SK-N-SH (cell line): ENCODE measurements at places on chromosomes 11 and 22.

DNA sequence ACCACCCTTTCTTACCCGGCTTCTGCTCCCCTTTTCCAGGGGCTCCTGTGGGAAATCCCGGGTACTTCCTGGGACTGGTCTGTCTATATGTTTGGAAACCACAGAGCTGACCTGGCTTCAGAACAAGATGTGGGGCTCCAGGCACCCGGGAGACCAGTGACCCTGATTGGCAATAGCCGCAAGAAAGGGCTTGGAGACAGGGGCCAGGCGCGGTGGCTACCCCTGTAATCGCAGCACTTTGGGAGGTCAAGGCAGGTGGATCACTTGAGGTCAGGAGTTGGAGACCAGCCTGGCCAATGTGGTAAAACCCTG lies 3.2 kb upstream of the NEAT1 start:
- DNase-seq = no peak

GRCh38 chr22:47112582-47112965 lies 350.1 kb downstream of the TBC1D22A start:
- no peak for DNase-seq

DNA sequence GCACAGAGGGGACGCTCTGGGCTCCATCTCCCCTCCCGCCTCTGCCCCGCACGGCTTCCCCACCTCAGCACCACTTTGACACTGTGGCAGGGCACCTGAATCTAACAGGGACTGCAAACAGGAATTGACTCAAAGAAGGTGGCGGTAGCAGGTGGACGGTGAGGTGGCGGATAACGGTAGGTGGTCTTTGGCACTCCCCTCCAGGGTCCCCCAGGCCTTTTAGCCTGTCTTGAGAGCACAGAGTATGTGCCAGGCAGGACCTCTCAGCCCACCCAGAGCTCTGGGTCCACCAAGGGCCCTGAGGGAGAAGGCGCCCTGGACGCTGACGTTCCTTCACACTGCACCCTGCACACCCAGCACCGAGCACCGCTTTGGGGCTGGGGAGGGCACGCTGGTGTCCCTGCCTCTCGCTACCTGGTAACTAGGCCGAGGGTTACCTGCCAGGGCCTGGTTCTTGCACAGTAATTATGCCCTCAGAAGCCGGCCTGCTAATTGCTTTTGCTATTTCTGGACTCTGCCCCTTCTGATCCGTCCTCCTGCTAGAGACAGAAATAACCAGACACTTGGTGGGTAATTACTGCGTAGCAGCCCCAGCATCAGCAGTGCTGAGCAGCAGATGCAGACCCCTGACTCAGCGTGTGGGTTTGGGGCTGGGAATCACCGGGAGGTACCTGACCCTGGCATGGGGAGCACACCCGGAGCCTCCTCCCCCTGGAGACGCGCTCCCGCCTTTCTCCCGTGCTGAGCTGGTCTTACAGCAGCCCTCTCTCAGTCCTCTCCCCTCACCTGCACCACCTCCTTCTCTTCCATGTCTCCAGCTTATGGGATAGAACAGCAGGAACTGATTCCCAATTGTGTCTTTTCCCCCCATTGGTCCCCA lies 103.3 kb upstream of the B3GAT1 start:
- DNase-seq = no peak

DNA sequence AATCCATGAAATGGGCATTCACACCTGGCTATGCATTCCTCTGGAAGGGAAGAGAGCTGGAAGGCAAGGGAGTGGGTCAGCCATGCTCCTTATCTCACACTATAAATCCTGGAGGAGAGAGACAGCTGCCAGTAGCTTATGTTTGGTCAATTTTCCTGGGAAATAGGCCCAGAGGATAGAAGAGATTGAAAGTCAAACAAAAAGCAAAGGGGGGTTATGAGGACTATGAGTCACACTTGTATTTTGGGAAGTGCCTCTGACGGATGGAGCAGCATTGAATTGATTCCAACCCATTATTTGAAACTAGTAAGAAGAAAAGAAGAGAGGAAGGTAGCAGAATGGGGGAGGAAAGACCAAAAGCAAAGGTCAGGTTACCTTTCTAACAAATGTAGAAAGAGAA lies 25.0 kb downstream of the SNX19 start:
- DNase-seq = no peak

- no peak for DNase-seq
These were observed 21.8 kb downstream of the ARFGAP2 start for GRCh38 chr11:47154616-47155570.

GRCh38 chr11:86014221-86014620 lies 54.7 kb downstream of the PICALM start:
- DNase-seq = no peak

DNA sequence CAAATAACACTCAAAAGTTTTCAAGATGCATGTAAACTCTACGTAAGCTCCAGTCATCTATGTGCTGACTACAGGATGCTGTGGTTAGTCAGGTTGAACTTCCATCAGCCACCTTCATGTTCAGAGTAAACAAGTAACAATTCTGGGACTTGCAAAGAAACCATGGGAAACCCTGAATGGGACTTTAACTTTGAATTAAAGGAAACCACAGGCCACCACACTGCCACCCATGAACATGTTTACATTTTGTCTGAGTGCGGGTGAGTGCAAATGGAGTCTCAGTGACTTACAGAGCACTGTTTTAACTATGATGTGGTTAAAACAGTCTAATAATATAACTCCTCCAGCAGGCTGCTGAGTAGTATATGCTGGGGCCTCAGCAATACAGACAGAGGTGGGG lies 12.9 kb upstream of the SYTL2 start:
- DNase-seq = no peak

DNA sequence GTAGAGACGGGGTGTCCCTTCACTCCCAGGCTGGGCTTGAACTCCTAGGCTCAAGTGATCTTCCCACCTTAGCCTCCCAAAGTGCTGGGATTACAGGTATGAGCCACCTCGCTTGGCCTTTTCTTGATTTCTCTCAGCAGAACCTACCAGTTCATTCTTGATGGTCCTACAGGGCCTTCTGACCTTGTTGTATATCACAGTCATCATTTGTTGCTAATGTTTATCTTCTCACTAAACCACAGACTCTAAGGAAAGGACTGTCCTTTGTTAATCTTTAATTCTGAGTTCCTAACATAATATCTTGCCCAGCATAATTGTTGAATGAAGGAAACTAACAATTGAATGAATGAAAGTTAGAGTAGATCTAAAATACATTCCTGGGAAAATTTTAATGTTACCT lies 22.0 kb upstream of the ZC3H12C start:
- DNase-seq = no peak

DNA sequence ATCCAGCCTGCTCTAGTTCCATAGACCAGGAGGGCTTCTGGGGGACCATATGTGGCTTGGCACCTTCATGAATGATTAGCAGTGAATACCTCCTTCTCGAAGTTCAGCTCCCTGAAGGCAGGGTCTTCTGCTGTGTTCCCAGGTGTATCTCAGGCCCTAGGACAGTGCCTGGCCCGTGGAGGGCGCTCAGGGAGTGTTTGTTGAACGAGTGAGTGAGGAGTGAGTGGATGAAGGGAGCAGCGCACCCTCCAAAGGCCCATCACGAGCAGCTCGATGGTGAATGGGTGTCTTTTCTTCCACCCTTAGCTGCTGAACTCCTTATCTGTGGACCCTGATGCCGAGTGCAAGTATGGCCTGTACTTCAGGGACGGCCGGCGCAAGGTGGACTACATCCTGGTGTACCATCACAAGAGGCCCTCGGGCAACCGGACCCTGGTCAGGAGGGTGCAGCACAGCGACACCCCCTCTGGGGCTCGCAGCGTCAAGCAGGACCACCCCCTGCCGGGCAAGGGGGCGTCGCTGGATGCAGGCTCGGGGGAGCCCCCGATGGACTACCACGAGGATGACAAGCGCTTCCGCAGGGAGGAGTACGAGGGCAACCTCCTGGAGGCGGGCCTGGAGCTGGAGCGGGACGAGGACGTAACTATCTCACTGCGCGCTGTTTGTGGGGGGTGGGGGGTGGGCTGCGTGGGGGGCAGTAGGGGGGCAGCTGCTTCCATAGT lies 9.5 kb downstream of the ANO1 start:
- DNase-seq = peak; percentile 51

DNA sequence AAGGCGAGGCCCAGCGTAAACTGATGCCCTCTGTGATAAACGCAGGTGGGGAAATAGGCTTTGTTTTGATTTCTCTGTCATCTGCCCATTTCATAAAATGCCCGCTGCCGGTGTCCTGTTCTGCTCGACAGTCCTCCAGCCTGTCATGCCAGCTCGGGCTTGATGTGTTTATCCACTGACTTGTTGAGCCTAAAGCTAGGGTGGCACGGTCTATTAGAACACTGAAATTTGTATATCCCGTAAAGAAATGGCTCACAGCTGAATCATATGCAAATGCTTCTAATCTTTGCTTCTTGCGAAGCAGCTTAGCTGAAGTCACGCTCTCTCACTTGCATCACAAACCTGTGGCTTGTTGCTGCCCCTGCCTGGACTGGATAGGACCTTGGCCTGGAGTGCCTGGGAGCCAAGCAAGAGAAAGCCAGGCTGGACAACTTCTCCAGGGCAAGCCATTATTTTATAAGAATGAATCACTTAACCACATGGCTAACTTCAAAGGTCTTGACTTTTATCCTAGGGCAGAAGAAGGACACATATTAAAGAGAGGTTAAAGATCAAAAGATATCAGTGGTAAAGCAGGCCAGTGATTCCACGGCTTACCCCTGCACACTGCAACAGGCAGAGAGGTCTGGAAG lies 33.1 kb downstream of the EHF start:
- DNase-seq = no peak

- DNase-seq = no peak
These were observed 49.0 kb downstream of the CTSC start for GRCh38 chr11:88288560-88288959.

DNA sequence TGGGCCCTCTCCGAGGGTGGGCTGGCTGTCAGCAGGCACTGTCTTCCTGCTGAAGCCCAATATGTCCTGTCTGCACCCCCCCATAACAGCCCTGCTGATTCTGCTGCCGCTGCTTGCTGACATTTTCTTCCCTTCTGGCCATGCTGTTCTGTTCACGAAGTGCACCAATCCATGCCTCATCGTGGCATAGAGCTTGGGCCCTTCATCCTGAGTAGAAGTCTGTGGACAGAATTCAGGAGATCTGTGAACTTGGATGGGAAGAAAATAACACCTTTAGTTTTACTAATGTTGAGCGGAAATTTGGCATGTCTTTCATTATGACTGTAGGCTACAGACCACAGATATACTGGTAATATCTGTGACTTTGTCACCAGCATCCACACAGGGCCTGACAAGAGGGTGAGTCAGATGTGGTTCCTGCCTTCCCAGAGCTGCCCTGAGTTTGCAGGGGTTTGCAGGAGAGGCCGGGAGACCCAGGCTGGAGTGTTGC lies 14.1 kb upstream of the KIAA0930 start:
- DNase-seq = no peak

DNA sequence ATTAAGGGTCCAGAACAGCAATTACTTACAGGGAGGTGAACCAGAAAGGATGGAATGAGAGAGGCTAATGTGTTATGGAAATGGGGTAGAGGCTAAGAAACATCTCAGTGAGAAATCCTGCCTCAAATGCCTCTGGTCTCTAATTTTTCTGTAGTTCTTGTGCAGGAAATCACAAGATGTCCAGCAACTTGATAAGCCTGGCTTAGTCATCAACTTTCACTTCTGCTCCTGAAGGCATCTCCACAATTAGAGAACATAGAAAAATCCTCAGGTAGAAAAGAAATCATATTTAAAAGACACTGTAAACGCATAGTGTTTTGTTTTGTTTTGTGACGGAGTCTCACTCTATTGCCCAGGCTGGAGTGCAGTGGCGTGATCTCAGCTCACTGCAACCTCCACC lies 18.7 kb downstream of the MRGPRX4 start:
- no peak for DNase-seq

DNA sequence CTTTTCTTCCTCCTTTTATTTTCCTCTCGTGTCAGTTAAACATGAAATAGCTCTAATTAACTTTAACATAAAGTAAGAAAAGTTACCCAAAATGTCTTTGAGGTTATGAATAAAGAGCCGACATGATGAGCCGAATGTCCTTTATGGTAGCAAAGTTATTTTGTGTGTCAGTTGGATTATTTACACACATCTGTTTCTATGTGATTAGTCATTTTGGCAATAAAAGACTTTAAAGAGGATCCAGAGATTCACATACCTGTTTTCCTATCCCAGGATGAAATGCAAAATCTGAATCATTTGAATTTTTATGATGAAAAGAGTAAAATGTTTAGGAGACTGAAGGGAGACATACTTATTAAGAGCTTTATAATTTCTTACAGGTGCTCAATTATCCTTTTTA lies 34.0 kb upstream of the TECTA start:
- no peak for DNase-seq

DNA sequence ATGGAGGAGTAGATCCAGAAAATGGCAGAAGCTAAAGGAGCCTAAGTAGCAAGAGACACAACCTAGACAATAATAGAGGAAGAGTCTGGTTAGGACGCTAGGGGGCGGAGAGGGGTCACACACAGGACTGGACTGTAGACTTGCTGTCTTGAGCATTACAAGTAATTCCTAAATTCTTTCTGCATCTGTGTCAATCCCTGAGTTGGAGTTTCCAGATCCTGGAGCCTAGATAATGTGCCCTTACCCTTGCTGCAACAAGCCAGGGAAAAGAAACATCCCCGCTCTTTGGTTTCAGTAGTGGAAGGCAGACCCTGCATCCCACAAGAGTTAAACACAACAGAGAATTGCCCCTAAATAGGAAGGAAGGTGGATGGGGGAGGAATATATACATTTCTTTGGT lies 14.9 kb upstream of the CCDC73 start:
- peak; percentile 62 for DNase-seq

- peak; percentile 48 for DNase-seq
These were observed 755.8 kb downstream of the NTM start for GRCh38 chr11:132125988-132126871.

DNA sequence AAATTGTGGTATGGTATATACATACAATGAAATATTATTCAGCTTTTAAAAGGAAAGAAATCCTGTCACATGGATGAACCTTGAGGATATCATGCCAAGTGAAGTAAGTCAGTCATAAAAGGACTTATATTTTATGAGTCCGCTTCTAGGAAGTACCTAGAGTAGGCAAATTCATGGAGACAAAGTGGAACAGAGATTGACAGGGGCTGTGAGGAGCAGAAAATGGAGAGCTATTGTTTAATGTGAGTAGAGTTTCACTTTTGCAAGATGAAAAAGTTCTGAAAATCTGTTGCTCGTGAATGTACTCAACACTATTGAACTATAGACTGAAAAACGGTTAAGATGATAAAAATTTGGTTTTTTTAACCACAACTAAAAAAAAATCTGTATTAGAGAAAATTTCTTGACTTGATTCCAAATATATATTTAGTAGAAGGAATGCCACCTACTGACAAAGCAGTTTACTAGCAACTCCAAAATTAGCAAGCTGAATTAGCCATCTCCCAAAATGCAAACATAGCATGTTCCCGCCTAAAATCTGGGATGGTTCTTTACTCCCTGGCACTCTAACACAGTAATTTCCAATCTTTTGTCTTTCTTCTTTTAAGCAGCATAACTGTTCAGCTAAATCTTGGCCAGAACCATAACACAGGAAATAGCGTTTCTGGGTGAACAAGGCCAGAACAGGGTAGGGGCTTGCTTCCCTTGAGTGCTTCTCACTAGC lies 1.5 kb downstream of the UFD1 start:
- no peak for DNase-seq
